ENCODE measurements at places on chromosomes 2 and 18.

GRCh38 chr18:26777351-26778053, 88.0 kb downstream of the AQP4 start:
- no peak for DNase-seq

DNA sequence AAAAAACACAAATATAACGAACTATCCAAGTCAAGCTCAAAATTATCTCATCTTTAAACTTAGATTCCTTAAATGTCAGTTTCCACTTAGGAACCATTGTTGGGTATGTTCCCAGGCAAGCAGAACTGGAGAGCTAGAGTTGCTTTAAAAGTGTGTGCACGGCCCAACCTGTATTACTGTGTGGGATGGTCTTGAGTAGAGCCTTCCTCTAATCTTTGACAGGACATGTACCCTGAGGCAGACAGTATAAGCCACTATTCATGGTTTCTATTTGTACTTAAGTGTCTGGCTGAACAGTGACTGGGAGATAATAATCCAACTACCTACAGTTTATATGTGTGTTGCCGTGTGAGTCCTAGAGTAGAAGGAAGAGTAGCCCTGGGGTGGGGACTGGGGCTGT, 239.7 kb downstream of the GPD2 start:
- no peak for DNase-seq

GRCh38 chr2:148561389-148561788, 83.2 kb upstream of the EPC2 start:
- no peak for DNase-seq

DNA sequence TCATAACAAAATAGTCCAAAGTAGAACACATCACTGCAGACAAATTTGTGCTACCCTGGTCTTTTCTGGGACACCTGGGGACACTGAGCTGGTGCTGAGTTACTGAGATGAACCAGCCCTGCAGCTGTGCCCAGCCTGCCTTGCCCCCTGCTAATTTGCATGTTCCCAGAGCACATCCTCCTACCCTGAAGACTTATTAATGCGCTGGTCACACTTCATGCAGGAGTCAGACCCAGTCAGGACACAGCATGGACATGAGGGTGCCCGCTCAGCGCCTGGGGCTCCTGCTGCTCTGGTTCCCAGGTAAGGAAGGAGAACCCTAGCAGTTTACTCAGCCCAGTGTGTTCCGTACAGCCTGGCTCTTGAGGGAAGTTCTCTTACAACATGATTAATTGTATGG, 1518.3 kb downstream of the RPIA start:
- DNase-seq, result no peak

DNA sequence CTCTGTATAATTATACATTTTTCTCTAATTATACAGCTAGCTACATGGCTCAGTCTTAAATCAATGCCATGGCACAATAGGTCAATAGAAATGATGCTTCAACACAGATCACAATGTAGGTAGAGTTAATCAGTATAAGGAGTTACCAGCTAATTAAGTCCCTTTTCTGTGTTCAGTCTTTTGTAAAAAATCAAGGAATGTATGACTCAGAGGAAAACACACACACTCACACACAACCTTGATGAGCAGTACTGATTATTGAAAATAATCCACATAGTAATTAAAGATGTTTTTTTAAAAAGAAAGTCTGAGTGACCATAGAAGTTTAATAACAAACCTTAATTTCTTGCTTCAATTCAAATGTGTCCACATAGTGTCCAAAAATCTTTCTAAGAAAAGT, 691.3 kb downstream of the LRP1B start:
- no peak for DNase-seq

GRCh38 chr2:28312307-28313219, 80.1 kb upstream of the FOSL2 start:
- DNase-seq, result no peak

GRCh38 chr2:50556934-50557575, 474.9 kb downstream of the NRXN1 start:
- no peak for DNase-seq

Data from NCI-H1436 treated with DMSO at 0.1 percent for 48 hours (cell line).